Motor neuron (in vitro differentiated cells): ENCODE measurements at places on chromosomes 2 and 18.

DNA sequence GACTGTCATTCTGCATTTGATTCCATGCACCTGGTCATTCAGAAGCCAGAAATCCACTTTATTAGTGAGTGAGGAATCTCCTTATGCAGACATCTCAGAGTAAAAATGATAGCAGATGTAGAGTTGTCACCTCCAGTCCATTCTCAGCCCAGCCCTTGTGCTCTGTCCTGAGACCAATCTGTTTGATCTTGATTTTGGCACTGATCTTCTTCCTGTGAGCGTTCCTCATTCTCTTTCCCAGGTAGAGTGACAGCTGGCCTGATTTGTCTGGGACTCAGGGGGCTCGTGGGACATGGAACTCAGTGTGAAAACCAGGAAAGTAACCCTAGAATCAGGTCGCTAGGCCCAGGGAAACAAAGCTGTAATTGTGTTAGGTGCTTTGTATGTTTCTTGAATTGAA lies 8.9 kb downstream of the ARHGAP25 start:
- ATAC-seq, result no peak

GRCh38 chr2:37774976-37775907 lies 103.8 kb upstream of the CDC42EP3 start:
- ATAC-seq, result no peak

GRCh38 chr2:172893671-172894070 lies 158.0 kb downstream of the RAPGEF4 start:
- ATAC-seq, result no peak

DNA sequence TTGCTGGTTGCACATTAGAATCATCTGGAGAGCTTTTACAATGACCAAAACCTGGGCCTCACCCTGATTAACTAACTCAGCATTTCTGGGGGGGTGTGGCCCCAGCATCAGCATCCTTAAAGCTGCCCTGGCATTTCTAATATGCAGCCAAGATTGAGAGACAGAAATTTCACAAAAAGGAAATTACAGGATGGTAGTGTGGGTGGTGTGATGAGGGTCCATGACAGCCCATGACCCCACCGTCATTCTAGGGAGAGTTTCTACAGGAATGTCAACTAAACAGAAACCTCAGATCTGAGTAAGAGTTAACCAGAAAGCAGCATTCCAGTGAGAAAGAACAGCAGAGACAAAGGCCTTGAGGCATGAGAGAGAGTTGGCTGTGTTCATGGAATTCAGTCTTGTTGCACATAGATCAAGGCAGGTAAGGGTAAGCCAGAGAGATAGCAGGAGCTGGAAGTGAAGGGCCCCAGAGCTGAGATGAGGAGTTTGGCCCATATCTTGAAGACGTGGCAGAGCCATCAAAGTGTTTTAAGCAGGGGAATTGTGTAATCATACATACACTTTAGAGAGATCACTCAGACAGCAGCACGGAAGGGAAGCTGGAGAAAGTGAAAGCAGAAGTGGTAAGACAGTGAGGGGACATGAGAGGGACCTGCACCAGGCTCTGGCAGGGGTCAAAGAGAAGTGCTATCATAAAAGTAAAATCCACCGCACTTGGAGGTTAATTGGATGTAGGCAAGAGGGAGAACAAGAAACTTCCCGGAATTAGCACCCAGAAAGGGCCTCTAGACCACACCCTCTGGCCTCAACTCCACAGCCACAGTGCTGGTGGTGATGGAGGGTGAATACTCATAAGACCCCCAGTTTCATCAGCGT lies 7.8 kb upstream of the TRABD2A start:
- ATAC-seq, result no peak

DNA sequence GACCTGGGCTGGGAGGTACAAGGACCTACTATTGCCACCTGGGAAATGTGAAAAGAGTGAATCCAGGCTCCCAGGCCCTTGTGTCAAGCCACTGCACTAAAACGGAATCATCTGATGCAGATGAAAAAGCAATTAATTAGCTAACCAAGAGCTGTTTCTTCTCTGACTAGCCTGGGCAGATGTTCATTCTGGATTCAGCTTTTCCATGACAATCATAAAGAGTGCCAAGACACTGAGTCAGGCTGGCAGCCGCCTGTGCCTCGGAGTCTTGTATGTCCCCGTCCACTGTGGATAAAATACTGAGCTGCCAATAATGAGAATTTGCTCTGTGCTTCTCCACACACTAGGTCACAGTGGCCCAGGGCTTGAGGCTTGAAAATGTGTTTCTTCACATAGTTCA lies 21.7 kb upstream of the LCLAT1 start:
- ATAC-seq, result no peak

- ATAC-seq, result peak; percentile 90
Observed at GRCh38 chr2:177078416-177078815, 134.2 kb upstream of the HNRNPA3 start.

DNA sequence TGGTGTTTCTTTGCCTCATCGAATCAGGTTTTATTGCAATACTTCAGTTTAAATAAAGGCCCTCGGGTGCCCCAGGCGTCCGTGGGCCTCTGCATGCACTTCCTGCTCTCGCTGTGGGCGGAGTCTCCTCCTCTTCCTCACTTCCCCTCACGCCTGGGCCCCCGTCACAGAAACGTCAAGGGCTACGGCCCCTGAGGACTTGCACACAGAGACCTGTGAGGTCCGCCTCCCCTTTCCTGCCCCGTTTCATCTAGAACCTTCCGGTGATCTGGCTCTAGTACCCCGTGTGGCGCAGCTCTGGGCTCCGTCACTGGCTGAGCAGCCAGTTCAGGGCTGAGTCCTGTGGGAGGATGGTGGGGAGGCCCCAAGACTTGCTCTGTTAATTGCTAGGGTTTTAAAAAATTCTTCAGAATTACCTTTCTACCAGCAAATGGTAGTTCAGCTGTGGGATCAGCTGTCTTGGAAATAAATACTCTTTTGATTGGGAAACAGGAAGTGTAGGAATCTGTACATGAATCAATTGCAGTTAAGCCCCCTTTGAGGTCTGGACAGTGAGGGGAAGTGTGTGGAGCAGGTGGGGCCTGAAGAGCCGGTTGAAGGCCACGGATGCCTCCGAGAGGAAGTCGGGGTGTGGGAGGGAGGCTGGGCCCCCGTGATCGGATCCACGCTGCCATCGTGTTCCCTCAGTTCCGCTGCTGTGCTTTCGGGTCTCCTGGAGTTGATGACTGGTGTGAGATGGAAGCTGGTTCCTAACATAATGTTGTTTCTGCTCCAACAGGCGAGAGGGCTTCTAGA lies 10.2 kb downstream of the NFATC1 start:
- ATAC-seq, result no peak

DNA sequence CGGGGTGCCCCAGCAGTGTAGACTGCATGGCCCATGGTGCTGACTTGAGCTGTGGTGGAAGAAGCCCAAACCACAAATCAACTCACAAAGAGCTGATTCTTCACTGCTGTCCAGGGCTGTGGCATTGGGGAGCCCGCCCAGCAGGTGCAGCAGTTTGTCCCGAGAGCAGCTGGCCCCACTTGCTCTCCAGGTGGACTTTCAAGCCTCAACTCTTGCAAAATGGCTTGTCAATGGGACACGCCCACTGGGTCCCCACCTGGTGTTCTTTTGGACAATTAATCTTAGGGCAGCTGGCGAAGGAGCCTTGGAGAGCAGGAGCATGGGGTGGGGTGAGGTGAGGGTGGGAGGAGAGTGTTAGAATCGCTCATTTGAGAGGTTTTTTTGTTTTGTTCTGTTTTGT lies 117.9 kb downstream of the MYCN start:
- ATAC-seq, result no peak

GRCh38 chr2:152560166-152560565 lies 157.1 kb downstream of the PRPF40A start:
- ATAC-seq, result no peak

- no peak for ATAC-seq
Observed at GRCh38 chr2:118046634-118047210, 32.9 kb upstream of the CCDC93 start.

GRCh38 chr18:7298149-7298548 lies 67.3 kb downstream of the LRRC30 start:
- no peak for ATAC-seq

GRCh38 chr2:198762441-198762840 lies 695.3 kb downstream of the SATB2 start:
- ATAC-seq, result no peak

- ATAC-seq, result peak; percentile 82
Observed at GRCh38 chr2:212912445-212913103, 238.8 kb downstream of the IKZF2 start.

DNA sequence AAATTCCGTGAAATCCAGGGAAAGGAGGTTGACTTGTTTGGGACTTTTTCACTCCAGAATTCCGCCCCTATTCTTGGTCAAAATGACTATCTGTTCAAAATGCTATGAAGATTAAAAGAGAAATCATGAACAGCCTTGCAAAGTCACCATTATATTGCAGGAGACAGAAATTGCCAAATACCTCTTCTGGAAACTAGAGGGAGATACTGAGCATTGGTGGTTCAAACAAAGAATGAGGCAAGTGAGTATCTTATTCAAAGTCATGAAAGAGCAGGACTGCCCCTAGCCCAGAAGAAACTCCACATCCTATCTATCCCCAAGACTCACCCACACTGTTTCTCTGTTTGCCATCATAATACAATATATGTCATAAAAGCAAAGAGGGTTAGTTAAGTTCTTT lies 862.3 kb upstream of the POU3F3 start:
- ATAC-seq, result no peak

GRCh38 chr2:65666156-65666725 lies 233.8 kb upstream of the SPRED2 start:
- ATAC-seq, result peak; percentile 58

DNA sequence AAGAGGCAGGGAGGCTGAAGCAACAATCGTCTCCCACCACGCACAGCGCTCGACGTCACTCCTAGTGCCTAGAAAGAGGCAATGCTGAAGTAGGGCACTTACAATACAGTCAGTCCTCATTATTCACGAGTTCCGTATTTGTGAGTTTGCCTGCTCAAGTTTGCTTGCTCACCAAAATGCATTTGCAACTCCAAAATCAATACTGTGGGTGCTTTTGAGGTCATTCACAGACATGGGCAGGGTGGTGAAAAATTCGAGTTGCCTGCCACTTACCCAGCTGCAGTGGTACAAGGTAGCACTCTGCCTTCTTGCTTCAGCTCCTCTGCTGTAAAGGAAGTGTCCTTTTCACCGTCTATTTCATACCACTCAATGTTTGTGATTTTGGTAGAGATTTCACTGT lies 113.7 kb upstream of the NCK2 start:
- no peak for ATAC-seq

GRCh38 chr2:61238219-61239012 lies 76.4 kb downstream of the C2orf74 start:
- ATAC-seq, result no peak

- ATAC-seq, result no peak
Observed at GRCh38 chr2:191428141-191428540, 182.9 kb downstream of the MYO1B start.

GRCh38 chr2:219648963-219649362 lies 21.5 kb downstream of the SLC4A3 start:
- ATAC-seq, result no peak

DNA sequence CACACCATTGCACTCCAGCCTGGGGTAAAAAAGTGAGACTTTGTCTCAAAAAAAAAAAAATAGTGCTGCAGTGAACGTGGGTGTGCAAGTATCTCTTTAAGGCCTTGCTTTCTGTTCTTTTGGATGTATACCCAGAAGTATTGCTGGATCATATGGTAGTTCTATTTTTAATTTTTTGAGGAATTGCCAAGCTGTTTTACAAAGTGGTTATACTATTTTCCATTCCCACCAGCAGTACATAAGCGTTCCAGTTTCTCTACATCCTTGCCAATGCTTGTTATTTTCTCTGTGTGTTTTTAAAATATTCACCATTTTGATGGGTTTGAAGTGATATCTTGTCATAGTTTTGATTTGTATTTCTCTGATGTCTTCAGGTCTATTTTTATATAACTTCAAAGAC lies 13.1 kb downstream of the ARMC9 start:
- no peak for ATAC-seq

DNA sequence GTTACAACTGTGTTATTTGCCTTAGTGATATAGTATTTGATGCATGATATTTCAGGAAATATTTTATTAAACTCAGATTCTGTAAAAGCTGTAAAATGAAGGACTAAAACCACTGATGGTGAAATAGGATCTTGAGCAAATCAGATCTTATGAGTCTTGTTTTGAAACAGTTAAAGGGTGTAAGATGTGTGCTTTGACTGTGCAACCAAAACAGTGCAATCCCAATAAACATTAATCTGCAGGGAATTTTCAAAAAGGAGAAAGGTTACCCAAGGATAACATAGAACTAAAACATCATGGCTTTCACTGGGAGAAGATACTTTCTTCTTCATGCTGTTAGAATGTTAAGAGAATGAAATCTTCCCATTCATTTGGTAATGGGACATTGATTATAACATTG lies 378.7 kb downstream of the PARD3B start:
- ATAC-seq, result no peak

DNA sequence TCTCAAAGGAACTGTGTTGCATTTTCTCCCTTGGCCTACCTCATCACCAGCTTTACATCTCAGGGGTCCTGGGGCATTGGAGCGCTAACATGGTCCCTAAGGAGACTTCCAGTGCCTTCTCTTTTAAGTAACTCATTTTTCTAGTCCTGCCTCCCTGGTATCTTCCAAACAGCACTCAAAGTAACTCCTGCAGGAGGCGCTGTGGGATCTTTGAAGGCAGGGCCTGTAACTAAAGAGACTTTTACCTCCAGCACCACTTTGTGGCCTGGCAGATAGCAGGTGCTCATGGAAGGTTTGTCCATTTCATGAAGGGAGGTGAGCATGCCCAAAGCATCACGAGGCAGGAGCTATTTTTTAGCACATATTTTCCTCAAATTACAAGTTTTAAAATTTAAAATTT lies 411.0 kb upstream of the GYPC start:
- ATAC-seq, result no peak

GRCh38 chr18:27839141-27839540 lies 337.8 kb downstream of the CDH2 start:
- no peak for ATAC-seq

GRCh38 chr18:32019251-32019948 lies 775 bp downstream of the RNF125 start:
- ATAC-seq, result peak; percentile 42

- no peak for ATAC-seq
Observed at GRCh38 chr2:10451819-10452218, 3.7 kb upstream of the ODC1 start.

DNA sequence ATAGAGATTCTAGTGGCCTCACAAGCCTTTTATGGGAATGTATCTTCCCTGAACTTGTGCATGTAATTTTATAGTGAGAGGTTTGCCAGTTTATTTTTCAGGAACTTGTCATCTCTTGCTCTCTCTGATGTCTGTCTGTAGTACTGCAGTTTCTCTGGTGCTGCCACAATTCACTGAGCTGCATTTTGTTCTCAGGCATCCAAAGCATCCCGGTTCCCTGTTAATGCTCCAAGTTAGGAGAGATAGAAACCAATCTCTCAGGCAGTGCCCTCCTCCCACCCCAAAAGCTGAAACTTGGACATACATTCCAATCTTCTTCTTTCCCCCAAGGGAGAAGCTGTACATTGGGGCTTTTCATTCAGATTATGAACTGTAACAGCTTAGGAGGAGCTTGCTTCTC lies 30.1 kb upstream of the GRB14 start:
- no peak for ATAC-seq

DNA sequence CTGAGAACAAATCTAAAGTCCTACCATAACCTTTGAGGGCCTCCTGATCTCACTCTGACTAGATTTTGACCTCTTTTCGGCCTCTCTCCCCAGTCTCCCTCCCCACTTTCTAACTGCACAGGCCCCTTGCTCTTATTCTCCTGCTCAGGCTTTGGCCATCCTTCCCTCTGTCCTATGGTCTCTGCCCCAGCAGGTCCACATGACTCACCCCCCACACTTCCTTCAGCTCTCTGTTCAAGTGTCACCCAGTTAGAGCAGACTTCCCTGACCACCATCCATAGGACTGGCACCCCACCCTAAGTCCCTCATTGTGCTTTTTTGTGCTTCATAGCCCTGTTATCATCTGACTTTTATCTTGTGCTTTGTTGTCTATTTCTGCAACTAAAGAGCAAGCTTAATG lies 41.2 kb upstream of the NT5C1B start:
- no peak for ATAC-seq
